Bronchial epithelial cell (primary cell): ENCODE measurements at places on chromosomes 2 and 18. TPM values are rescaled to one million over a fixed set of nuclear protein-coding genes. Genes with fewer than 3 reads are reported as not detected.

The GPR75 gene
- total RNA-seq = 0.79 and 1.7 TPM in 2 replicates

The NFATC1 gene
- total RNA-seq = 0.53 and 1.7 TPM in 2 replicates

The LGALSL gene
- 10.0 and 14.0 TPM in 2 replicates for total RNA-seq

The TCF23 gene
- total RNA-seq = under 0.01 TPM in 1 of 2 replicates, not detected in the other

The SCLY gene
- 9.1 and 12.6 TPM in 2 replicates for total RNA-seq

The IL18R1 gene
- total RNA-seq = 5.3 and 11.5 TPM in 2 replicates

The DSG3 gene
- total RNA-seq = 271 and 688 TPM in 2 replicates

The CD8A gene
- under 0.01 TPM in 2 replicates for total RNA-seq

The TRABD2A gene
- 0.64 and 1.3 TPM in 2 replicates for total RNA-seq

- no peak for DNase-seq
Observed at GRCh38 chr2:25338401-25338800, 3.3 kb downstream of the DNMT3A start.

DNA sequence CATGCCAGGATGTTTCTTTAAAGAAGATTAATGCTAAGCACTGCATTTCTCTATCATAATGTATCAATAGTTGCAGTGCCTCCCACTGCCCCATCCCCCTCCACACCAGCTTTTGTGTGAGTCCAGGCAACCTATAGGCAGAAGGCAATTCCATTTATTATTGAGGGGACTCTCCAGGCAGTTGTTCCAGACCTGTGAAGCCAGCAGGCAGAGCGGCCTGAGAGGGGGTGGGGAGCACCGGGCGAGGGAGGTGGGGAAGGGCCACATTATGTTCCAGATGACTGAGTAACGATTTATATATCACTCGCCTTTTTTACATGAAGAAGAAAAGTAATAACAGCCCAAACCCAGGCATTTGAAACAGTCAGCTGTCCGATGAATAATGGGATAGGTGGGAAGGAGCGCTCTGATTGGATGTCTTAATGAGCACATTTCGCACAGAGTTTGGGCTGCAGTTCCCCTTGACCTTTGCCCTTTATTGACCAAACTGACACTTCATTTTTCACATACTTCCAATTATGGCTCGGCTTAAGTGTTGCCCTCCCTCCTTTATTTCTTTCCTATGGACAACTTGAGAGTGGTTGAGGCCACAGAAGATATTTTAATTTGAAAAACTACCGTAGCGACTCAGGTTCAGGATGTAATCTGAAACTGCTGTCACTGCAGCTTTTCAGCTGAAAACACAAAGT is 34.4 kb downstream of the MEIS1 start:
- no peak for DNase-seq

GRCh38 chr2:20111311-20112131 is 60.1 kb upstream of the LAPTM4A start:
- no peak for DNase-seq

GRCh38 chr2:133004623-133005022 is 334.6 kb upstream of the LYPD1 start:
- no peak for DNase-seq

DNA sequence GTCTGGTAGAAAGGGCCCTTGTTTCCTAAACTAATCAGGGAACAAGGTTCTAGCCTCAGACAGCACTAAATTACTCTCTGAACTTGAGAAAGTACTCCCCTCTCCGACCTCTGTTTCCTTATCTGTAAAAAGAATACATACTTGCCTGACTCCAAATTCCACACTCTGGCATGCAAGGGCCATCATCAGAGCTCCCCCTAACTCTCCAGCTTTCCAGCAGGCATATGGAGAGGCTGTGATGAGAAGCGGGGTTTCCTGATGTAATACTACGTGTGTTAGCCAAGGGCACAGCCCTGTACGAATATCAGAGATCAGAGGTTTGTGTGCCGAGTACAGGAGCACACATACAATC is 1.8 kb upstream of the EVA1A start:
- no peak for DNase-seq

GRCh38 chr2:241866790-241867645 is 2.5 kb upstream of the RTP5 start:
- DNase-seq = no peak

DNA sequence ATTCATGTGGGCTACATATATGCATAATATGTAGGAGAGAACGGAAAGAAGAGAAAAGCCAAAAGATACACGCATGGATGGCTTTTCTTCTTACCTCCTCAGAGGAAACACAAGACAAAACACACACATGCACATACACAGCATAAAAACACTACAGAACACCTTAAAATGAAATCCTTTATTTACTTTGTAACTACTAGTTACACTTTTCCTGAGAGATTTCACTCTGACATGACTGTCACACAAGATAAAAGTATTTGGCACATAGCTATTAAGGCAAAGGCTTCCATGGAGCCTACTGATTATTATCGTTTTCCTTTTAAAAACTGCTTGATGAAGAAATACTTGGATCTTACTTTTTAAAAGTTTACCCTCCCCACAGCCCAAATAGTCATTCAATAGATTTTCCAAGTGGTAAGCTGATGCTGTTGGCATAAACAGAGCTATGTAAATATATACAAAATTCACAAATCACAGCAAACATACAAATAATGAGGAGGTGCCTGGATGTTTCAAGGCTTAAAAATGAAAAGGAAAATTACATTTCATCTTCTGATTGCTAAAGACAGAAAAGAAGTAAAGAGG is 8.6 kb downstream of the ZEB2 start:
- DNase-seq = no peak

- no peak for DNase-seq
Observed at GRCh38 chr2:214574084-214574781, 163.4 kb downstream of the VWC2L start.

DNA sequence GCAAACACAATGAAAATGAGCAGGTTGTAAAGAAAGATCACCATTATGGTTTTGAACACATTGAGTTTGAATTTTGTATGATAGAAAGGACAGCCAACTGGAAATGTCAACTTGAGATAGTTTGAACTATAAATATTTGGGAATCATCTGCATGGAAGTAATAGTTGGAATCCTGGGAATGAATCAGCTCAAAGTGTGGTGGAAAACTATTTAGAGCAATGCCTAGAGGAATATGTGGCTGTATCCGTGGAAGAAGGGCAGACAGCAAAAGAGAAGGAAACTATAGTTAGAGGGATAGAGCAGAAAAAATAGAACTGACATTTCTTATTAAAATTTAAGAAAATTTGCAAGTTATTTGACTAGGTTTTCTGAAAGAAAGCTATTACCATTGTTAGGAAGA is 112.5 kb upstream of the OTX1 start:
- no peak for DNase-seq

DNA sequence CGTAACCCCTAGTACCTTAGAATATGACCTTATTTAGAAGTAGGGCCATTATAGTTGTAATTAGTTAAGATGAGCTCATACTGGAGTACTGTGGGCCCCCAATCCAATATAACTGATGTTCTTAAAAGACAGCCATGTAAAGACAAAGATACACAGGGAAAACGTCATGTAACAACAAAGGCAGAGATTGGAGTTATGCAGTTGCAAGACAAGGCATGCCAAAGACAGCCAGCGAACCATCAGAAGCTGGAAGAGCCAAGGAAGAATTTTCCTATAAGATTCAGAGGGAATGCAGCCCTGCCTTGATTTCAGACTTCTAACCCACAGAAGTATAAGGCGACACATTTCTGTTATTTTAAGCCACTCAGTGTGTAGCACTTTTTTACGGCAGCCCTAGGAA is 55.9 kb upstream of the TLK1 start:
- DNase-seq = peak; percentile 56

DNA sequence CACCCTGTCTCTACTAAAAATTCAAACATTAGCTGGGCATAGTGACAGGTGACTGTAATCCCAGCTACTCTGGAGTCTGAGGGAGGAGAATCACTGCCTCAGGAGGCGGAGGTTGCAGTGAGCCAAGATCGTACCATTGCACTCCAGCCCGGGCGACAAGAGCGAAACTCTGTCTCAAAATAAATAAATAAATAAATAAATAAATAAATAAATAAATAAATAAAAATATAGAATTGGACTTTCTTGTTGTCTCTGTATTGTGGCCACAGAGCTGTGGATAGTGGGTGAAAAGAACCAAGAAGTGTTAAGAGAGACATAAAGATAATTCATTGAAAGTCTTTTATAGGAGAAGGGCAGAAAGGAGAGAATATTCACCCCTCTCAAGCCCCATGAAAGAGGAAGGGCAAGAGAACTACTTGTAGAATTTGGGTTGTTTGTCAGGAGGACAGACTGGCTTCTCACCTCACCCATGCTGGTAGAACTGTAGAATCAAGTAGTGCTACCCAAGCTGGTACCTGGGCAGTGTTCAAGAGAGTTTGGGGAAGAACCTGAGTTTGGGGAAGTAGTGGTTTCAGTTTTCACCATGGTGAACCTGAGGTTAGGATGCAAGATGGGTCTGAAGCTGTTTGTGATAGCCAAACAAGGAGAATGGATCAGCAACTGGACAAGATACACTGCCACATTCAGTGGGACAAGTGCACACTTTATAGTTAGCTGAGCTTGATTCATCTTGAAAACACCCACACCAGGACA is 256.5 kb downstream of the CD226 start:
- no peak for DNase-seq

DNA sequence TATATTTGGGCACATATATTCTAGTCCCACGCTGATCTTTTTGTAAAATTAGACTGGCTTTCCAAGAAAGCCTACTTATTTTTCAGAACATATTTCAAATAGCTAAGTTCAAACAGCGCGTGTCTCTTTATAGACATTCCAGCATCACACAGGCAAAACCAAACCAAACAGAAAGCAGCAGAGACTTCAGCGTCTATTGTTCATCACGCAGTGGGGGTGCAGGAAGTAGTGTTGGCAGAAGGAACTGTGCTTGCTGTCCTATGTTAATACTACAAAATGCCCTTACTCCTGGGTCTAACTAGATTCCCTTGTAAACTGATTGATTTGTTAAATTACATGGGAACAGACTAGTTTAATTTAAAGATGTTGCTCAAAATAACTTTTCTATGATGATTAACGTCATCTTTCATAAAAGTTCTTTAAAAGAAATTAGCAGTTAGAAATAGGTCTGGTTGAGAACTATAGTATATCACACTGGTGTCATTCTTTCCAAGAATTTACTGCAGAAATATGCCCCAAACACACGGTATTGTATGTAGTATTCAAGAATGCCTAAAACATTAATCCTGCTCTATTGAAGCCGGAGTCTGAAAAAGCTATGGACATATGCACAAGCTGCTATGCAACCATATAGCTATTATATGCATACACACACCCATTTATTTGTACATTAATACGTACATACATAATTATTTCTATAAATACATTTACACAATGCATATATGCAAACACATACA is 436.3 kb downstream of the CBLN2 start:
- DNase-seq = no peak

DNA sequence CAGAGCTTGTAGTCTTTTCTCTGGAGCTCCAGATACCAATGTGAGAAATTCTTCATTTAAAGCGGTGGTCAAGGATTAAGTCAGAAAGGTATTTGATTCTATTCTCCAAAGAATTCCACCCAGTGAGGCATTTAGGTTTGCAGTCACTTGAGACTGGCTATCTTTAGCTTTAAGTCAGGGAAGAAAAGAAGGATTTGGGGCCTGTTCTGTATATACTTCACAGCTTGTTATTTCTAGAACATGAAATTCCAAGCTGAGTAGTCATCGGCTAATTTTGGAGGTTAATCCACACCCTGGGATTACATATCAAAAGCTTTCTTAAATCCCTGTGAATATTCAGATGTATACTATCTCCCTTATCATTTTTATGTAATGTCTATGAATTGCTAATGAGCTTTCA is 39.4 kb downstream of the MYOM1 start:
- DNase-seq = peak; percentile 12

DNA sequence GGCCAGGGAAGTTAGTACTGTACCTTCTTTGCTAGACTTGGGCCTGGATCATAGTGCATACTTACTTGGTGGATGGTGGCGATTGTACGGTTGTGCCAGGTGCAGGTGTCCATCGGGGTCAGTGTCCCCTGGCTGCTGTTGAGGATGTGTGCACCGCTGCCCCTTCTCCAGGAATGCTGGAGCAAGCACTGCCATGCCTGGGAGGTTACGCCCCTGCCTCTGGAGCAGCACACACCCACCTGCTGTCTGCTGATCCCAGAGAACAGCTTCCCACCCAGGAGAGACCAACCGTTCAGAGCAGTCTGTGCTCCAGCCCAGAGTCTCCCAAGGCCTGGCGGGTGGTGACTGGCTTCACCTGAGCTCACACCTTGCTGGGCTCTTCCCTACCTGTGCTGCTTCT is 286.8 kb upstream of the HS6ST1 start:
- no peak for DNase-seq

- no peak for DNase-seq
Observed at GRCh38 chr2:229686122-229686919, 28.0 kb downstream of the DNER start.

DNA sequence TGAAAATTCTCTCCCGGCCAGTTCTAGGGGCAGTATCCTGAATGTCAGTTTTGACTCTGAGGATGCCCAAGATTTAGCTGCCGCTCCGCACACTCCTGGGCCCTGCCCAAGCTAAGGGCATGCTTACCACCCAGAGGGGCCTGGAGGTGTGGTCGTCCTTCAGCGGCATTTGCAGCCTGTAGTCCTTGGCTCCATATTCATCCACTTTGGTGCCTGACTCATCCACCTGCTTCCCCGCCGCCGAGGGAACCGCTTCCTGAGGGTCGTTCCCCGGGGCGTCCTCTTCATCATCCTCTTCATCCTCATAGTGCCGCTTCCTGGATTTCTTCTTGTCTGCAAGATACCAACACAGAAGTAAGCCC is 577 bp downstream of the ERCC3 start:
- DNase-seq = peak; percentile 17

DNA sequence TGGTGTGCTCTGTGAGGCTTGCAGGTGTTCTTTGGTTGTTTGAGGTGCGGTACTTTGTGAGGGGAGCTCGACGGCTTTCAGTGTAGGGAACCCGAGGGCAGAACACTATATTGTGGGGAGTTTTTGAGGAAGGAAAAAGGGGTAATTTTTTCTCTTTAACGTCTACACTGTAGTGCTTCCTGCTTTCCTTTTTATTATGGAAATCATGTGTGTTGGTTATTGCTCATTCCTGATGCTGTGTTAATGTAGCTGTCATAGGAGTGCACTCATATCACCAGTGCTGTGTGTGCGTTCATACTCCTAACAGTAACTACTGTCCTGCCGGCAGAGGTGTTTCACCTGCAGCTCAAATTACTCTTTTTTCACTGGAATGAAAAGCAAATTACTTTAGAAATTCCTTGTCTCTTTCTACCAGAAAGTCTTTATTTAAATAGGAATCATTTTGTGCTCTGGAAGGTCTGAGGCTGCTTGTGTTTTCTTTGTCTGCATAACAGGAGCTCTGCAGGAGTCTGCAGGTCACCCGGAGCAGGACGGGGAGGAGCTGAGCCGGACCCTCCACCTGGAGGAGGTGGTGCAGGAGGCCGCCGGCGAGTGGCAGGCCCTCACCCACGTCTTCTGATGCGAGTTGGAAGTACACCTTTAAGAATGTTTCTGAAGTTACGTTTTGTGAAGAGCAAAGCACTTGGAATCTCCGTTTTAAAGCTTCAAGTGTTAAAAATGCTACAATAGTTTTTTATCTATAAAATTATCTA is 145.5 kb downstream of the ZNF236 start:
- no peak for DNase-seq

- peak; percentile 25 for DNase-seq
Observed at GRCh38 chr2:17899871-17900270, 21.4 kb downstream of the KCNS3 start.

- peak; percentile 21 for DNase-seq
Observed at GRCh38 chr2:203279288-203279687, 40.5 kb downstream of the CYP20A1 start.
